MG63 (cell line): ENCODE measurements at places on chromosomes 12 and 14. TPM values are rescaled to one million over a fixed set of nuclear protein-coding genes. Genes with fewer than 3 reads are reported as not detected.
A peak's percentile ranks its signal among the peaks of the same experiment; 100 is the strongest.

The PZP gene
- total RNA-seq = not detected in 2 replicates

The SLC6A13 gene
- not detected in 2 replicates for total RNA-seq

The RNASE7 gene
- not detected in 2 replicates for total RNA-seq

The CBLN3 gene
- 2.0 TPM in 1 of 2 replicates, not detected in the other for total RNA-seq

The TAS2R43 gene
- not detected in 2 replicates for total RNA-seq

GRCh38 chr14:90654831-90655276 lies 161.4 kb downstream of the TTC7B start:
- no peak for DNase-seq

DNA sequence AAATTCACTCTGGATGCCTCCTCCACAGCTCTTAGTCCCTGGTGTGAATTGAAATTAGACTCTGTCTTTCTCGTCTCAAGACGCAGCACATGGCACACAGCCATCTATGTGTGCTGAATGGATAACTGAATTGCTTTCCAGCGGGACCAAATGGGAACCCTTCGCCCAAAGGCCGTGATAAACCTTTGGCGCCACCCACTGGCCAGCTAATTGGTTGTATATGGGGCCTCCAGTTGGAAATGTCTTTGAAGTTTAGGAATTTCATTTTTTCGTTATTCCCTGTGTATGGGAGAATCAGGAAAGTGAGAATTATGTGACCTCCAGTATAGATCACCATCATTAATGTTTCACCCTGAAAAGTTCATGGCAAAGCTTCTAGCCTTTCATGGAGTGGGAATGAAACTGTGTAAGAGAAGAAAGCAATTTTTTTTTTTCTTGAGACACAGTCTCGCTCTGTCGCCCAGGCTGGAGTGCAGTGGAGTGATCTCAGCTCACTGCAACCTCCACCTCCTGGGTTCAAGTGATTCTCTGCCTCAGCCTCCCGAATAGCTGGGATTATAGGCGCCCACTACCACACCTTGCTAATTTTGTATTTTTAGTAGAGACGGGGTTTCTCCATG lies 9.8 kb upstream of the HSP90AA1 start:
- peak; percentile 50 for DNase-seq

DNA sequence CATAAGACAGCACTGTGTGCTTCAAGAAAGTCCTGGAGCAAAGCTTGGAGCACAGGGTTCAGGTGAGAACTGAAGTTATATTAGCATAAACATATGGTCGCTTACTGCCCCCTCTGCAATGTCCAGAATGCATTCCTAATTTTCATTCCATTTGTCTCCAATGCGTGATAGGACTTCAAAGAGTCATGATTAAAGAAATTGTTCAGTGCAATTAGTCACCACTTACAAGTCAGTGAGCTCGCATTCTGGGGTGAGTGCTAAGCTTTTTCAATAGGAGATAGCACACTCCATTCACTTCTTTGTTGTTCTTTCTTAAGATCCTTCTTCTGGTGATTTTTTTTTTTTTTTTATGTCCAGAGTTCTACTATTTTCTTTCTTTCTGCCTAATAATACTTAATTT lies 398.4 kb downstream of the SYT1 start:
- DNase-seq = no peak

- no peak for DNase-seq
Observed at GRCh38 chr12:97716356-97716755, 253.8 kb downstream of the RMST start.

- no peak for DNase-seq
Observed at GRCh38 chr14:92033906-92034687, 5.8 kb downstream of the TRIP11 start.

- DNase-seq = peak; percentile 73
Observed at GRCh38 chr14:60723907-60724618, at the start of gene SIX4. SIX4 (minus strand) TSS chr14:60724351; CDS start chr14:60724074, 277 bp downstream.

- DNase-seq = no peak
Observed at GRCh38 chr12:30845676-30846075, 80.9 kb upstream of the TSPAN11 start.

- DNase-seq = no peak
Observed at GRCh38 chr14:68772761-68773381, 20.0 kb downstream of the ZFP36L1 start.

DNA sequence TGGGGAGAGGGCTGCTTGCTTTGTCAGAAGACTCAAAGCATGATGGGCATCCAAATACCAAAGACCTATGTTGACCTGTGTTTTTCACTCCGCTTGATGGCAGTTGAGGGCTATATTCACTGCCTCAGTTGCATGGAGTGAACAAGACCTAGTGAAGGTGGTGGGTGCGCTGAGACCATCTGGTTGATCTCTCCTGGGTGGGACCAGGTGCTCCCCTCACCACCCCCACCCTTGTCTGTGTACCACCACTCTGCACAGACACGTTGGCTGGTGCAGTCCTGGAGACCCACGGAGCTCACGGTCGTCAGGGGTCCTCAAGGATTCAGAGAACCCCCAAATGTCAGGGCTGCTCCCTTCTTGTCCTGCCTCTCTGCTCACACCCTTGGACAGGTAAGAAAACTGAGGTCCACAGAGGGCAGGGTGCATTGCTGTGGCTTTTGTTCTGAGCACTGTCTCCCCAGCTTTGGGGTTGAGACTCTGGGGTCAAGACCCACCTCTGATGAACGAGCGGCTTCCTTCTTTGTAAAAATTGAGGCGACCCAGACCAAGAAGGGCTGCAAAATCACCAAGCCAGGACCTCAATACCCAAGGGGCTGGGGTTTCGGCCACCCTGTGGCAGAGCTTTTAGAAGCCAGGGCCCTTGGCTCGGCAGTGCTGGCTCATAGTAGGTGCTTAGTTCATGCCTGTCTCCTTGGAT lies 166.3 kb upstream of the RTL1 start:
- DNase-seq = no peak

GRCh38 chr12:52061470-52062166 lies 8.2 kb upstream of the ATG101 start:
- no peak for DNase-seq

DNA sequence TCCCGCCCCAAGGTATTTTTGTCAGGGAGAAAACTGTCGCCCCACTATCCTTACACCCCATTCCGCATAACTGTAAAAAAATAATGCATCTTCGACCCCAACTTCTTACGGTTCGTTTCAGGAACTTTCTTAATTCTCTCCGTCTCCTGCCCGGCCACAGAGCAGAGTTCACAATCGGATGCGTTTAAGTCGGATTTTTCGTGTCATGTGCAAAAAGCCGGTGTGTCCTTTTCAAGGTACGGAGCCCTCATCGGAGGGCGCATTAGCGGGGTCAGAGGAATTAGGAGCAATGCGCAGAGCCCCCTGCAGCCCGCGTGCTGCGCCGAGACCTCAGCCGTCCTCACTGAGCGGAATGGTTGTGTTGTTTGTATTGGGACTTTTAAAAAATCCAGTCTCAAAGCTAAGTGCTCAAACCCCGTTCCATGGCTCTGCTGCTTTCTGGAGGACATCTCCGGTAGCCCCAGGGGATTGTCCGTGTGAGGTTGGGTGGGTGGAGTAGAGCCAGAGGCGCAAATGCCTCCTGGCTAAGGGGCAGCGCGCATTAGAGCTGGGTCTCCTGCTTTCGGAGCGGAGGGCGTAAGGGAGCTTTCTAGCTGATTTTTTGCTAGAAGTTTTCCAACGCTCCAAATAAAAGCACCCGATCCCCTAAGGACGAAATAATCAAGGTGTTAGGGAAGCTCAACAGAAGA lies 3.9 kb upstream of the GSC start:
- no peak for DNase-seq

DNA sequence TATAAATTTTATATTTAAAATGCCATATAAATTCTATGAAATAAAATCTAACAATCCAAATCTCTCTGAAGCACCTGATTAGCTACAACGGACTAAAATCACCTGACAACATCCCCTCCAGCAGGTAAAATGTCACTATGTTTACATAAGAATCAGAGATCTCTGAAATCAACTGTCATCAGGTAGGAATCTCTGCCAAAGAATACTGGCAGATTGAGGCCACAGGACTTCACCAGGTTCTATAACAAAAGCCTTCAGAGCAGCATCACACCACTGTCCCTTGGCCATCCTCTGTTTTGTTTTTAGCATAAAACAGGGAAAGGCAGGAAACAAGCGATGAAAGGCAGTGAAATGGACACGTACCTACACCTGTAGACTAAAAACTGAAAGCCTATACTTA lies 22.1 kb downstream of the FGD6 start:
- DNase-seq = no peak

- DNase-seq = no peak
Observed at GRCh38 chr14:54590481-54590880, 23.6 kb downstream of the SAMD4A start.

DNA sequence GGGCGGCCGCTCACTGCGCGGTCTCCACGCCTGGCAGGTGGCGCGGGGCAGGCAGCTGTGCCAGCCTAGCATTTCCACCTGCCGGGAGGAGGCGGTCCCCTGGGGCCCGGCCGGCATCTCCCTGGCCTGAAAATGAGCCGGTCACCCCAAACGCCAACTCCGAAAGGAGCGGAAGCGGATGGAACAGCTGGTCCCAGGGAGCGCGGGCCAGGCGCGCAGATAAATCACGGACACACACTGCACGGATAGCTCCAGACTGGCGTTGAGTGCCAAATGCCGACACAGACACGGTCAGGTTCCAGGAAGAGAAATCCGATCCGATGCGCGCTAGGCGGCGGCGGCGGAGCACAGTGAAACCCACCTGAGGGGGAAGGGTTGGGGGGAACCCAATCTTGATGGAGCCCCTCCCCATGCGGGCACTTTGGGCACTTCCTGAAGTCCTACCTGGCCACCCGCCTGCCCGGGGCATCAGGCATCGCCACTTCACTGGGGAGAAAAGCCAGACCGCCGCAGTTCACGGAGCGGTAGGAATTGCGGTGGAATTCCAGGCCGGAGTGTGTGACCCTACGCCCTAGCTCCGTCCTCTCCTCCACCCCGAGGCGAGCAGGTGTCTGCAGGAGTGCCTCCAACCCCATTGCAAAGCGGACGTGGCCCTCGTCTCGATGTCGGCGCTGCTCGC lies 624 bp upstream of the PLEKHD1 start:
- peak; percentile 12 for DNase-seq

GRCh38 chr12:62903151-62903550 lies 31.8 kb downstream of the PPM1H start:
- DNase-seq = no peak
